ENCODE measurements at places on chromosomes 6 and 20.

GRCh38 chr6:11393713-11394627, 143.6 kb upstream of the TMEM170B start:
- peak; percentile 64 for DNase-seq

- DNase-seq = no peak
These were observed 185.4 kb upstream of the GRIK2 start for GRCh38 chr6:101208152-101208551.

- DNase-seq = peak; percentile 65
These were observed 28.5 kb upstream of the SCUBE3 start for GRCh38 chr6:35185302-35185681.

DNA sequence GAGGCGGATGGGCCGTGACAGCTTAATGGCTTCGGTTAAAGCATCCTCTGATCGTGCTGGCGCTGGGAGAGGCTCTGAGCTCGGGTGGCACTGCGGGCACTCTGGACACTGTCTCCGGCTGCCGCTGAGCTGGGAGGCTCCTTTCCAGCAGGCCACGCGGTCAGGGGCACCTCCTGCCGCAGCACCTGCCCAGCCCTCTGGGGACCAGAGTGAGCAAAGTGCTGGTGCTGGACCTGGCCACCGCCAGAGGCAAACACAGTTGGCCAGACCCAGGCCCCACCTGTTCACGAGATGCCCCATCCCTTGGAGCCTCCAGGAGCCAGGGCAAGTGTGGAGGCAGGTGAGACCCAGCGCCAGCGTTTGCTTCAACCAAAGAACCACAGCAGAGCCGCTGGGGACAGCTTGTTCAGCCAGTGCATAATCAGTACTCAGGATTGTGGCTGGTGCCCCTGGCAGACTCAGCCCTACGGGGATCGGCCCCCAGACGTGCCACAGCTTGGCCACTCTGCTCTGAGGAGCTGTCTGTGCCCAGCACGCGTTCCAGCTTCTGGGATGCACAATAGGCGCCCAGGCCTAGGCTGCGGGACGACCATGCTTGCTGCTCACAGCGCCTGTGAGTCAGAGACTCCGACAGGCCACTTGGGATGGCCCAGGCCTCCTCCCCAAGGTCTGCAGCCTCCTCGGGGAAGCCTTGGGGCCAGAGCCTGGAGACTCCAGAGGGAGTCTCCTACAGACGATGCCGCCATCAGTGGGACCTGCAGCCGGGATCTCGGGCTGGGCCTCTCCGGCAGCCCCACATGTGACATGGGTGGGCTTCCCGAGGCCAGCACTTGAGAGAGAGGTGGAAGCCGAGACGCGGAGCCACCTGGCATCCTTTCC, 38.2 kb upstream of the SLCO4A1 start:
- no peak for DNase-seq

DNA sequence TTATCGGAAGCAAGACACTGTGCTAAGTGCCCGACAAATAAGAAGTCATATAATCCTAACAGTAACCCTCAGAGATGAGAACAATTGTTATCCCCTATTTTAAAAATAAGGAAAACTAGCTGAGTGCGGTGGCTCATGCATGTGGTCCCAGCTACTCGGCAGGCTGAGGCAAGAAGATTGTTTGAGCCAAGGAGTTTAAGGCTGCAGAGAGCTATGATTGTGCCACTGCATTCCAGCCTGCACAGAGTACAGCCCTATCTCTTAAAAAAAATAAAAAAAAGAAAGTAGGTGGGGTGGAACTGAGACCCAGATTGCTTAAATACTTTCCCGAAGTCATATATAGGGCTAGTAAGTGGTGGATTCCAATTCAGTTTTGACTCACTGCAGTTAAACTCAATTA, 84.7 kb downstream of the UST start:
- DNase-seq = no peak

GRCh38 chr6:149895833-149896271, 2.1 kb downstream of the RAET1E start:
- peak; percentile 68 for DNase-seq

DNA sequence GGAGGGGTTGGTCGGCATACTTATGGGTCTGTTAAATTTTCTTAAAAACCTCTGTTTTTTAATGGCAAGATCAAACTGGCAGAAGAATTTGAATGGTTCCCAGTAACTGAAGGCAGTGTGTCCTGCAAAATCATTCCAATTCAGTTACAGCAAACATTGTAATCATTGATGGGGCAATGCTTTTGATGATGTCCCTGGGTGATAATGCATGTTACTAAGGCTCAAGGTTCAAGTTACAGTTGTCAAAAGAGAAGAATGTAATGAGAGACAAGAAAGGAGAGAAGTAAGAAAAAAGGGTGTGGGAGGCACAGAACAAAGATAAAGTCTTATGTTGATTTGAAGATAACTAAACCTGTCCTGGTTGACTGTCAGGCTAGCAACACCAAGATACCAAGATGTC, 54.9 kb downstream of the CEP162 start:
- no peak for DNase-seq

- DNase-seq = peak; percentile 98
These were observed 289.4 kb upstream of the STXBP5 start for GRCh38 chr6:146914489-146915483.

- DNase-seq = no peak
These were observed 268.9 kb downstream of the HIVEP2 start for GRCh38 chr6:142676027-142676443.

- DNase-seq = no peak
These were observed 15.1 kb downstream of the BMP7 start for GRCh38 chr20:57251344-57251743.

DNA sequence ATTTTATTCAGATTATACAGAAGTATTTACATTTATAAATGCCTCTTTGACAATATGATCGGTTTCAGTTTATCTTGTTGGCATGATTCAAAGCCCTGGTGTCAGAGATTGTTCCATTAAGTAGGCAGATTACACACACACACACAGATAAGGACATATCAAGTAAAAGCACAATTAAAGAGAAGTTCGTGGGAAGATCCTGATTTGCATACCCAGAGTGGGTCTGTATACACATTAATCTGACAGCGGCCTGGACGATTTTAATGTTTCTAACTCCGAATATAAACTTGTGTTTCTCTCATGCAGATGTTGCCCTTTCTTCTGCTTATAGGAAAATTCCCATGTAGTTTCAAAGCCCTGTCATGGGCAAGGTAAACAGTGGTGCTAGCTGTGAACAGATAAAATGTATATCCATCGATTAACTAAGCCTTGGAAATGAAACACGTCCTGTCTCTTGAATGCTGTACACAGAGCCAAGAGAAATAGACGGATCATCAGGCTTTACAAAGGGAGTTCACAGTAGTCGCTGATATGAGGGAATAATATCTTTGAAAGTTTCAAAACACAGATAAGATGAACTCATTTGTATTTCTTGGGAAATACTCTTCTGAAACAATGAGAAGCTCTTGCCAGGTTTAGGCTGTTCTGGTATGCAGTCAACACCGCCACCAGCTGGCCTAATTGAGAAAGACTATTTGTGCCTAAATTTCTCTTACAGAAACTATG, 108.2 kb upstream of the GMDS start:
- DNase-seq = peak; percentile 80

- DNase-seq = no peak
These were observed 12.3 kb downstream of the LOC128125822 start for GRCh38 chr6:63584566-63584965.

DNA sequence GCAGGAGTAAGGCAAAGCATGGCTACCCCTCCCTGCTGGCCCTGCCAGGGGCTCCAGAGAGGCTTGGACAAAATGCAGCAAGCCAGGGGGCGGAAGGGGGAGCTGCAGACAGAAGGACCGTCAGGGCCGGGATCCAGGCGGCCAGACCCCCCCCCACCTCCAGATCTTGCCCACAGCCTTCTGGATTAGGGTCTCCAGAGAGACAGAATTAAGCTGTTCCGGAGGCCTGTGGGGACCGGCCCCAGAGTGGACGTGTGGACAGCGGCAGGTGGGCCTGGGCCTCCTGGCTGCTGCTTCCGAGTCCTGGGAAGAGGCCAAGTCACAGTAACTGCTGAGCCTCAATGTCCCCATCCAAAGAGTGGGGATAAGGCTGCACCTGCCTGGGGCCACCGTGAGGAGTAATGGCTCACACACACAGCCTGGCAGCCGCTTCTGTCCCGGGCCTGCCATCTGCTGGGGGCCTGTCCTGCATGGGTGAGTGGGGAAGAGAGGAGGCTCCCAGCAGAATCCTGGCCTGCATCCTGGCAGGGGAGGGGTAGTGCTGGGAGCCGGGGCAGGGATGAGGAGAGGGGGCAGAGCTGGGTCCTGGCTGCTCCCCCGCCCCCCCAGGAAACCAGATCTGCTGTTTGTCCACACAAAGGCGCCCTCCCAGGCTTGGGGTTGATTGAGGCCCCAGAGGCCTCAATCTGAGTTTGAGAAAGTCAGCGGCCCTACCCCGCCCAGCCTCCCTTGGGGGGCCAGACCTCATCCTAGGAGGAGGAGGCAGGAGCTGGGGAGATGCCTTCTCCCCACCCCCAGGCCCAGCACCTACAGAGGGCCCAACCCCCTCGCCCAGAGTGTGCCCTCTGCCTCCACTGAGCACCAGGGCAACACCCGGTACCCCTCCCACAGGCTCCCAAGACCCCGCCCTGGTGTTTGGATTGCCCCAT, 3.9 kb downstream of the LAMA5 start:
- no peak for DNase-seq

DNA sequence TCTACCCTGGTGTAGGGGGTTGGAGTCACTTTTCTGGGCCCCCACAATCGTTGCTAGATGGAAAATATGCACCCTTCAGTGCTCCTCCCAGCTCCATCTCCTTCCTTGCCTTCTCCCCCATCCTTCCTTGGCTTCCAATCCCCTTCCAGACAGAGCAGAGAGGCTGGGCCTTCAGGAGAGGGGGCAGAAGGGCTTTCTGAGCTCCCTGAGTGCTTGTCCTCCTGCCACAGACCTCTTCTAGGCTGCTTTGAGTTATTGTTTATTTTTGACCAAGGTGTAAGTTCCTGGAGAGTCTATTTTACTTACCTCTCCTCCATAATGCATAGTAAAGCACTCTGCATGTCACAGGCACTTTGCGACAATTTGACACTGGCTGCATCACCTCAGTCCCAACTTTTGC, 96.4 kb upstream of the CNKSR3 start:
- DNase-seq = no peak

DNA sequence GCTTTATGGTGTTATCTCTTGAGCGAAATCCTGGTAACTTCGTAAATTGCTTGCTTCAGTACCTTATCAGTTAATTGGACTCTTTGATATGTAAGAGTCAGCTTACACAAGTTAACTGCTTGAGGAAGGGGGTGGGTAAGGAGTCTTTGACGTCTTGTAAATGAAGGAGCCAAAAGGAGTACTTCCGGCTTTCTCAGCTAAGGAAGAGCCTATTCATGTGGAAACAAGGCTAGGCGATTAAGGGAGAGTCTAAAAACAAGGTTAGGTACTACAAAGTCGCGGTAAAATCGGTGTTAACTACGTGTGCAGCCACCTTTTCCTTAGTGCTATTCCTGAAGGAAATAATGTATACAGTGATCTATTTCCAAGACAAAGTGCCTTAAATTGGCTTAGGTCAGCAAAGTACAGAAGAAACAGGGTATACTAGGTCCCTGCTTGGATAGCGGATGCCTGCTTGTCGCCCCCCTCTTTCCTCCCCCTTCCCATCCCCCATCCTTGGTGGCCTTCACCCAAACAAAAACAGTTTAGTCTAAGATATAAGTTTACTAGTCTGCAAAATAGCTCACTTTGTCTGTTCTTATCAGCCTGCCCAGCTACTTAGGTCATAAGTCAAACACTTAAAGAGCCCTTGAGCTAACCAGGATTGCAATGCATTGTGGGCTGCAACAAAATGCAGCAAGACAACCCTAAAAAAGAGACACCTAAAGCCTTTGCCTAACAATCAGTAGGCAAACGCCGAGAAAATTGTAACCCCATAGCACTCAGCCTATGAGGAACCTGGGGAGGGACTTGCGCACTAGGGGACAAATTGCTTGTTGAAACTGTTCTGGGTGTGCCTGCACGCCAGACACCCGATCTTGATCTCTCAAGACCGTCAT, 147.3 kb downstream of the TRIM27 start:
- no peak for DNase-seq

DNA sequence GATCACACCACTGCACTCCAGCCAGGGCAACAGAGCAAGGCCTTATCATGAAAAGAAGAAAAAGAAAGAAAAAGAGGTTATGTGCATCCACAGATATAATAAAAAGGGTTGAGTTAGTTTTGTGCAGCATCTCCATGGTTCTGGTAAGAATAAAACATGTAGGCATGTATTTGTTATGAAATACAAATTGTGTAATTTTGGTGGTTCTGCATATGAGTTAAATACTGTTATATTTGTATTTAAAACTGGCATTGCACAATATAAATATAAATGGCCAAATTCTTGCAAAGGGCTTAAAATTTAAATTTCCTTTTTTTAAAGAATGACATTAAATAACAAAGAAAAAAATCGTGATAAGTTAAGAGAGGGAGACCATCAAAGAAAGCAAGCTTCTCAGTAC, 159.1 kb upstream of the PREP start:
- DNase-seq = no peak

DNA sequence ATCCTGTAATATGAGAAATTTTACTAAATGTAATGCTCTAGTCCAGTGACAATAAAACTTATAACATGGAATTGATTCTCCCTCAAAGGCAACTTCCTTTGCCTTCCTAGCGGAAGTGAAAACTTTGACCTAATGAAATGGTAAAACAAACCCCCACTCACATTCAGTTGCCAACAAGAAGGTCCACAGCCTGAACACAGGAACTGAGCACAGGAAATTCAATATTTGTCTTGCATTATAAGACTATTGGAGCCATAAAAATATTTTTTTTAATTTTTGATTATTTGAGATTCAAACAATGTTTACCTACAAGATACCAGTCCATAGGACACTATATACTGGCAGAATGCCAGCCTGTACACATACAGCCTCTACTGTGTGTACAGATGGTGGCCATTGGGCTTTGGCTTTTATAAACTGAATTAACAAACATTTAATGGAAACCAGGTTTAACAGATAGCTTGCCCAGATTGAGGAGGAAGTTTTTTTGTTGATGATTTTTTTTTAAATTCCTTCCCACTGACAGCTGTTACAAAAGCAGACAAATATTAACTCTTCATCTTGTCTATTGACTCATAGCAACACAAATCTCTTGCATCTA, 481.5 kb upstream of the JAG1 start:
- DNase-seq = no peak

- DNase-seq = no peak
These were observed 6.4 kb upstream of the ZBTB46 start for GRCh38 chr20:63837479-63837878.

DNA sequence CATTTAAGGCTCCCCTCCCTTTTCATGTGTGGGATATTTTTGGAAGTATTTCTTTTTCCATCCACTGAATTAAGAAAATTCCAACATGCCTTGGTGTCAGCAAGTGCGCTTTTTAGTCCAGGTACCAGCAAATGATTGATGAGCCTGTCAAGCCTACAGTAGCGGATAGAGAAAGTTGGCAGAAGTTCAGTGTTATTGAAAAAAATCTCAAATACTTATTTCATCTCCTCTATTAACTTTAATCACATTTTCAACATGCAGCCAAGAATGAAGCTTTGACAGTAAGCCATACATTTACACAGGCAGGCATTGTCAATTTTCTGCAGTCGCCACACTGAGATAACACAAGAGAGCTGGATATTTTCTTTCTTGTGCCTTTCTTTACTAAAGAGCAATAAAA, 50.4 kb downstream of the BLOC1S5 start:
- no peak for DNase-seq

Measured in astrocyte of the spinal cord (primary cell).